ENCODE measurements at places on chromosomes 12 and 14. TPM values are rescaled to one million over a fixed set of nuclear protein-coding genes. Genes with fewer than 3 reads are reported as not detected.

The PAPLN gene
- total RNA-seq: 15.6 TPM

The RPGRIP1 gene
- total RNA-seq: not detected

The CCDC175 gene
- total RNA-seq: not detected

The PFKM gene
- total RNA-seq: 80.0 TPM

The LRFN5 gene
- 0.05 TPM for total RNA-seq

DNA sequence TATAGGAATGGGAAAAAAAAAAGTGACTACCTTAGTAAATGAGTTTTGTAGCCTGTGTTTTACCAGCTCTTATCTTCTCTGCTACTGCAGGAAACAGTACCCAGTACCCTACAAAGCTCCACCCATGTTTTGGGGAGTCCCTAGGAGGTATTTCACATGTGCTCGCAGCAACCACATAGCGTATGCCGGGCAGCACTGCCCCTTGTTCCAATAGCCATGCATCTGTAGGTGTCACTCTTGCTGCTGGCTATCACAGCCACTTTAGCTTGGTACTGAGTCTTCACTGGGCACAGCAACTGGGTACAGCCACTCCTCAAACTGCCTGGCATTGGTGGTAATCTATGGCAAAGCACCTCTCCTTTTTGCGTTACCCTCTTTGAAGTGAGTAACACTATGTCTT, 2.0 kb upstream of the MDM1 start:
- peak; percentile 45 for DNase-seq

- DNase-seq: no peak
These were observed 5.0 kb upstream of the FGF6 start for GRCh38 chr12:4450551-4451112.

- DNase-seq: no peak
These were observed 85.1 kb downstream of the CMKLR1 start for GRCh38 chr12:108254030-108254429.

DNA sequence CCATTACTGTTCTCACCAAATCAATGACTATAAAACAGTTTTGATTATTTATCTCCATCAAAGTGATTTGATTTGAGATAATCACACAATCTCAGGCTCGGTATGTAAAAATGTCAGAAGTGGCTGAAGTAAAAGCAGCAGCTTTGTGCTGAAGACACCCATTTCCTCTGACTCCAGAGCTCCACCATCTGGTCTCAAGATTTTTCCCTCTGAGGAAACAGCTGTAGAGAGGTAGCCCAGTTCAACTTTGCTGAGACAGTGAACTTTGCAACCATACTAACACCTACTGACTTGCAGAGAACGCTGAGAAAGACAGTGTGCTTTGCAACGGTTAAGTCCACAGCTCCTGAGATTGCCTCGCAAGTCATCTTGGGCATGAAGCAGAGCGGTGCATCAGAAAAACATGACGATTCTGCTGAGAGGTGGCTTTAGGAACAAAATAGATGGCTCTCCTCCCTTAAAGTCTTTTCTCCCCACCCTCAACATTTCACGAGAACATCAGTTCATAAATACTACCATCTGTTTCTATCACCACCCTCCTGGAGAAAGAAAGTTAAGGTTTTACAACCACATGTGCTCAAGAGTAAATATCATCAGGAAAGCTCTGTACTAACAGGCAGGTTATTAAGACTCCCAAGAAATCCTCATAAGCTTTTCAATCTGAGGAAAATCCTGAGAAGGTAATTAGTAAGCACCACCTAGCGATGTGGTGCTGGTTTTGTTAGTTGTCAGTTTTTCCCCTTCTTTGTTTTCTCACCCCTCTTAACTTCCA, 34.8 kb downstream of the HIGD1C start:
- no peak for DNase-seq

DNA sequence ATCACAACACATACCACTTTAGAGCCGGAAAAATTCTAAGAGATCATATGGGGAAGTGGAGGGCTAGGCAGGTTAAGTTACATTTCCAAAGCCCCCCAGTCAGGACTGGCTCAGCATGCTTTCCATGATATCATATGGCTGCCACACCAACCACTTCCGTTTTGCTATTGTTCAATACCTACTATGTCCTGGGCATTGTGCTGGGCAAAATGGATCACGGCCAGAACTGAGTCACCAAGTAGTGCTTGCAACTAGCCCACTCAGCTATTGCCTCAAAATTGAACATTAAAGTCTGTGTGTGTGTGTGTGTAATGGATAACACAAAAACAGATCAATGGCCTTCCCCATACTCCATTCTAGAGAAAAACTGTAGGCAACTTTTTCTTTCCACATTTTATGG, 22.7 kb downstream of the WIF1 start:
- no peak for DNase-seq

DNA sequence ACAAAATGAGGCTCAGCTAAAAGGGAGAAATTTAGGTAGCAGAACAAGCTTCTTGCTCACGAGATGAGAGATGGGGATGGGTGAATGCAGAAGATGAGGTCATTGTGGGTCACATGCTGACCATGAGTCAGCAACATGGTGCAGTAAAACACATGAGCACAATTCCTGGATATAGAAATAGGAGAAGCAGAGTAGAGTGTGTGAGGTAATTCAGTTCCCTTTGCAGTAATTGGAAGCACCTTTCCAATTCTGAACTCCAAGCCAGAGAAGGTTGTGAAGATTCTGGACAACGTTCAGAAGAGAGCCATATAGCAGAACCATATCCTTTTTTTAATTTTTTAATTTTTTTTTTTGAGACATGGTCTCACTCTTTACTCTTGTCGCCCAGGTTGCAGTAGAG, 62.0 kb upstream of the LMNTD1 start:
- no peak for DNase-seq

DNA sequence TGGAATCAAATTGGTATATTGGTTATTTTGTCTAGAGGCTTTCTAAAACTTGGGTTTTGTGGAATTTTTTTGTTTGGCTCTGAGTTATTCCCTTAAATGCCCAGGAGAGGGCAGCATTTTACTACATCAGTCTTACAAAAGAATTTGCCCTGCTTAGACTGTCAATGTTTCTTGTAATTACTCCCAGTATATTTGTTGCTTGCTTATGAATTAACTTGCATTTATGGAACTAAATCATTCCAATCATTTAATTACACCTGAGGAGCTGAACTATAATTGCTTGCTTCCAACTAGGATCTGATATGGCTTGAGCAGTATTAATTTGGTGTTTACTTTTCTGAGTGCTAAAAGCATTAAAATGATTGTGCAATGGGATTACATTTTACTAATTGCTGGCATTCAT, 48.7 kb downstream of the MIPOL1 start:
- DNase-seq: no peak

DNA sequence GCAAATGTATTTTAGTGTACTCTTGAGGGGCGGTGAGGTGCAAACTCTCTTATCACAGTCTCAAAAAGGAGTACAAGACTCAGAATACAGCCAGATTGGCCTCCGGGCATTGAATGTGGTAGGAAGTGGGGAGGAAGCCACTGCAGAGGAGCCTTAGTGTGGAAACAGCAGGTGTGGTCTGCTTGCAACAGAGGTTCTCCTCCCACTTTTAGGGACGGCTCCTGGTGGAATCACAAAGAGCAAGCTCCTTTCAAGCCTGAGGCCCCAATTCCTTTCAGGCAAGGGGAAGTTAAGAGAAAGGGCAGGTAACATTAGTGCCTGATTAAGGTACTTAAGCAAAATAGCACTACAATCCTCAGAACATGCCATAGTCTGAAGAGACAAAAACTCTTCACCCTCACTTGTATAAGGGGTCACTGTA, 23.7 kb upstream of the SLC2A3 start:
- DNase-seq: peak; percentile 70

DNA sequence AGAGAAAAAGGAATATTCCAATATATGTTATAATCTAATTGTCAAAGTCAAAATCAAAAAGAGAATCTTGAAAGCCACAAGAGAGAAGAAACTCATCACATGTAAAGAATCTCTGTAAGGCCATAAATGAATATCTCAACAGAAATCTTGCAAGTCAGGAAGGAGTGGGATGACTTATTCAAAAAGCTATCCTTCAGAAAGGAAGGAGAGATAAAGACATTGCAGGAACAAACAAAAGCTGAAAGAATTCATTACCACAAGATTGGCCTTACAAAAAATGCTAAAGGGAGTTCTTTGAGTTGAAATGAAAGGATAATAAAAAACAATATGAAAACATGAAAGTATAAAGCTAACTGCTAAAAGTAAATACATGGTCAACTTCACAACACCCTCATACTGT, 286.8 kb downstream of the LRIG3 start:
- no peak for DNase-seq

DNA sequence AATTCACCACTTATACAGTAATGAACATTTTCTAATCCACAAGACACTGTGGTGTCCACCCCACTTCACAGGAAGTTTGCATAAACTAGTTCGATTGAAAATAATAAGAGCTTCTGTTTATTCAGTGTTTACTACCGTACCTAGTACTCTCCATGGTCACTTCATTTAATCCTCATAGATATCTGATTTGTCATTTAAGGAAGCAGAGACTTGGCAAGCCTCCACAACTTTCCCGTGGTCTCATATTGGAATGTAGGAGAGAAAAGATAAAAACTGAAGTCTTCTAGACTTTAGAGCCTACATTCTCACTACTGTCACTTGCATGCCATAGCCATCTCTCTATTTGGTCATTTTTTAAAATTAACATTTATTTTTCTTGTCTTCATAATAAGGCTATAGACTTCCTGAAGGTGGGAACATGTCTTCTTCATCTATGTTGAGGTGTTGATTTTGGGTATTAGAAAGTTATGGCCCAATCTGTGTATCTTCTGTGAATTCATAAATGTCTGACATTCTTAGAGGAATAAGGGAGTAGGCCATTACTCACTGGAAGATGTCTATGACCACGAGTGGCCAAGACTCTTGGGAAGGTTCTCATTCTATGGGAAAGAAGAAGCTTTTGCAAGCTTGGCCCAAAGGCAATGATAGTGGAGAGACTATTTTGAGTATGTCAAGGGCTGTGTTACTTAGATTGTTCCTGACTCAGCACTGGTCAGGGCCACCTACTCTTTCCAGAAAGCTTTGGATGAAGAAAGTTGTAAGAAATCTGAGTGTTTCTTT, 423.7 kb downstream of the LRIG3 start:
- DNase-seq: no peak

GRCh38 chr12:57993030-57993429, 51.7 kb downstream of the ATP23 start:
- no peak for DNase-seq

DNA sequence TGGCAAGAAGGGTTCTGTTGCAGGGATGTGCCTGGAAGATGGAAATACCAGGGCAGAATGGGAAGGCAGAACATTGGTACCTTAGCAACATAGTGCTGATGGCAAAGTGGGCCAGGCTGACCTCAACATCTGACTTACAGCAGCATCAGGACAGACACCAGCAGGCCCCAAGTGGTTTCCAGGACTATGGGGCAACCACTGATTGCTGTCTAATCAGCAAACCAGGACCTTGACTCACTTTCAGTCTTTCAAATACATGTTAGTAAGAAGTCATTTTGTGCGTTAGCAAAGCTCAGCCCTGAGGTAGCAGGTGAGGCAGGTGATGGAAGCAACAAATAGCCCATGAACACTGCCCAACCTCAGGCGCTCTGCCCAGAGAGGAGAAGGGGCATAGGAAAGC, 4.7 kb upstream of the SPTSSA start:
- DNase-seq: no peak

- DNase-seq: no peak
These were observed 7.6 kb upstream of the NUMB start for GRCh38 chr14:73465823-73466532.

DNA sequence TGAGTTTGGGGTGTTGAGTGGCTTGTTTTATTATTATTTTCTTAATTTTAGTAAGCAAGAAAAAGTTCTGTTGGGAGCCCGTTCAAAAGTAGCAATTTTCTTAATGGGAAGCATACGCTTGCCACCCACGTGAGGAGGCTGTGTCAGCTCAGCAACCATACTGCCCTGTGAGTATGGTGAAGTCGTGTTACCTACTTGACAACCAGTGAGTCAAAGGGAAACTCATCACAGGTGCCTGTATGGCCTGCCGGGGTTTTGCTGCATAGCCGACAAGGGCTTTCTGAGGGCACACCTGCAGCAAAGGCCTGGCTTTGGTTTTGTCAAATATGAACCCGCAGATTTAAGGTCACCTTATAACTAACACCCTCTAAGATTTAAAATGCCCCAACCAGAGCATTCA, 31.1 kb downstream of the PITPNM2 start:
- DNase-seq: peak; percentile 57

GRCh38 chr14:20184181-20184580, 6.5 kb upstream of the OR11G2 start:
- DNase-seq: no peak

GRCh38 chr12:1656902-1657301, 27.9 kb downstream of the WNT5B start:
- DNase-seq: no peak

DNA sequence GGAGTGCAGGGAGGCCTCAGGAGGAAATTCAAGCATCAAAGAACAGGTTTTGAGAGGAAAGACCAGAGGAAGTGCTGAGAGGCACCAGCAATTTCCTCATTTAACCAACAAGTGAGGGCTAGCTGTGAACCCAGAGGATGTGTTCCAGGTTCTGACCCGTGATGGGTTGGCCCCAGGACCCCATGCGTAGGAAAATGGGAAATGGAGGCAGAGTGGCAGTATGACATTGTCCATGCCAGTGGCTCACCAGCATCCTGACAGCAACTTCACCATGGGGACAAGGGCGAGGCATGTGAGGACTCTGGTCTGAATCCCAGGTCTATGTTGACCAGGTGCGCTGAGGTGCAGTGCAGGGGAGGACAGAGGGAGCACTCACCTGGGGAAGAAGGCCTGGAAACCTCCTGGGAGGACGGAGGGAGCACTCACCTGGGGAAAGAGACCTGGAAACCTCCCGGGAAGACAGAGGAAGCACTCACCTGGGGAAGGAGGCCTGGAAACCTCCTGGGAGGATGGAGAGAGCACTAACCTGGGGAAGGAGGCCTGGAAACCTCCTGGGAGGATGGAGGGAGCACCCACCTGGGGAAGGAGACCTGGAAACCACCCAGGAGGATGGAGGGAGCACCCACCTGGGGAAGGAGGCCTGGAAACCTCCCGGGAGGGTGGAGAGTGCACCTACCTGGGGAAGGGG, 6.7 kb upstream of the CACNA2D4 start:
- no peak for DNase-seq

DNA sequence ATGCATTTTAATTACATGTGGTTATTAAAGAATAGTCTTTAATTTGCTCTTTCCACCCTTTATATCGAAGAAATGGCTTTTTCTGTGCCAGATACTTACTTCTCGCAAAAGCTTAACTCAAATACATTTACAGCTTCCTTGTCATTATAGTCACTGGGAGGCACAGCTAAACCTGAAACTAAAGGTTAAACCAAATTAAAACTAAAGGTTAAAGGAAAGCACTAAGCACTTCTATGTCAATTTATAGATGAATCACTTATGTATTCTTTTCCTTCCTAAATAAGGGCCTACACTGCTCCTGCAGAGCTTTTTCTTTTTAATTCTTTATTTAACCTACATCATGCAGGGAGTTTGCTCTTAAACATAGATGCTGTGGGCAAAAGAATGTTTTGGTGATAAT, 9.1 kb downstream of the C14orf93 start:
- no peak for DNase-seq
